ENCODE measurements at places on chromosomes 1 and 21. TPM values are rescaled to one million over a fixed set of nuclear protein-coding genes. Genes with fewer than 3 reads are reported as not detected.

KRTAP11-1 gene
- polyA plus RNA-seq = not detected

FABP3 gene
- 79.3 TPM for polyA plus RNA-seq

DPT gene
- not detected for polyA plus RNA-seq

DNAH14 gene
- polyA plus RNA-seq = 22.4 TPM

RPL22 gene
- 542 TPM for polyA plus RNA-seq

PTPN14 gene
- polyA plus RNA-seq = 44.4 TPM

LRRC8B gene
- 11.7 TPM for polyA plus RNA-seq

DFFA gene
- 44.3 TPM for polyA plus RNA-seq

ALDH9A1 gene
- polyA plus RNA-seq = 113 TPM

OPRD1 gene
- polyA plus RNA-seq = 0.52 TPM

PYHIN1 gene
- polyA plus RNA-seq = 0.15 TPM

TEX38 gene
- 0.62 TPM for polyA plus RNA-seq

SGIP1 gene
- polyA plus RNA-seq = 18.4 TPM

ZFYVE9 gene
- 40.2 TPM for polyA plus RNA-seq

TRAPPC10 gene
- 50.9 TPM for polyA plus RNA-seq

EPHB2 gene
- 11.5 TPM for polyA plus RNA-seq

IQGAP3 gene
- polyA plus RNA-seq = 22.8 TPM

OLFML2B gene
- polyA plus RNA-seq = 8.5 TPM

RBM11 gene
- 5.2 TPM for polyA plus RNA-seq

OR14I1 gene
- not detected for polyA plus RNA-seq

RPS8 gene
- 1,947 TPM for polyA plus RNA-seq

CRNN gene
- not detected for polyA plus RNA-seq

MPL gene
- polyA plus RNA-seq = 0.83 TPM

SPATA21 gene
- 0.40 TPM for polyA plus RNA-seq

SLC16A4 gene
- 112 TPM for polyA plus RNA-seq

OR10J1 gene
- polyA plus RNA-seq = 0.03 TPM

MCOLN2 gene
- polyA plus RNA-seq = 1.5 TPM

TRIM33 gene
- 74.4 TPM for polyA plus RNA-seq

KRTAP12-2 gene
- not detected for polyA plus RNA-seq

CFAP298 gene
- 68.0 TPM for polyA plus RNA-seq

TTC4 gene
- 37.4 TPM for polyA plus RNA-seq

PEX10 gene
- 21.5 TPM for polyA plus RNA-seq

KIF21B gene
- polyA plus RNA-seq = 2.7 TPM

KIF17 gene
- polyA plus RNA-seq = 4.3 TPM

NAXE gene
- polyA plus RNA-seq = 62.1 TPM

FAM177B gene
- not detected for polyA plus RNA-seq

KRTAP15-1 gene
- not detected for polyA plus RNA-seq

AJAP1 gene
- polyA plus RNA-seq = 0.68 TPM

PBX1 gene
- polyA plus RNA-seq = 172 TPM
